ENCODE measurements at places on chromosomes 3 and 15.
A peak's percentile ranks its signal among the peaks of the same experiment; 100 is the strongest.

DNA sequence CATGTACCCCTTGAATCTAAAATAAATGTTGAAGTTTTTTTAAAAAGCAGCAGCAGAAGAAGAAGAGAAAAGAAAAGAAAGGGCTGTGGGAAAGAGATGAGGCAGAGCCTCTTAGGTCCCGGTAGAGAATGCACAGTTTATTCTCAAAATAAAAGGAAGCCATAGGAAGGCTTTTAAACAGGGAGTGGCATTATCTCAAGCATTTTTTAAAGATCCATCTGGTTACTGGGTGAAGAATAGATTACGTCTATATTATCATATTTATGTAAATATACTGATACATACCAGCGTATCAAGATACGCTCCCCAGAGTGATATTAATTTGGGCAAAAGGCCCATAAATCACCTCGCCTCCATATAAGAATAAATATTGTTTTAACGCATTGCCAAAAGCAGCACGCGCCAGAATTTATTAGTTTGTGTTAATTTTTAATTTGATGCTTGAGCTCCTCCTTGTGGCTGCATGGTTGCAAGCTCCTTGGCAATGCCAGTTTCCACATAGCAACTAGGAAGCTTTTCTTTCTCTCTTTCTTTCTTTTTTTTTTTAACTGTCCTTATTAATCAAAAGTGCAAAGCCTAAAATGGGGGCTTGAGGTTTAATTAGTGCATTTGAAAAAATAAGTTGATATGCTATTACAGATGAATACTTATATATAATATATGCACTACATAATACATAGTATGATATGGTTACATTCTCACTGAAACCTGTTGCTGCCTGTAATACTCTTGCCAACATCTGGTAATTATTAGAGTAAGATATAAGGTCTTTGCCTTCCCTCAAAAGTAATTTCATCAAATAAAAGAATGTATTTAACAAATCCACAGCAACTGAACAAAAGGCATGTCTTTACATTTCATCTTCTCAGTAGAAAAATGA is 242.8 kb upstream of the UBE2E2 start:
- peak; percentile 3 for DNase-seq

DNA sequence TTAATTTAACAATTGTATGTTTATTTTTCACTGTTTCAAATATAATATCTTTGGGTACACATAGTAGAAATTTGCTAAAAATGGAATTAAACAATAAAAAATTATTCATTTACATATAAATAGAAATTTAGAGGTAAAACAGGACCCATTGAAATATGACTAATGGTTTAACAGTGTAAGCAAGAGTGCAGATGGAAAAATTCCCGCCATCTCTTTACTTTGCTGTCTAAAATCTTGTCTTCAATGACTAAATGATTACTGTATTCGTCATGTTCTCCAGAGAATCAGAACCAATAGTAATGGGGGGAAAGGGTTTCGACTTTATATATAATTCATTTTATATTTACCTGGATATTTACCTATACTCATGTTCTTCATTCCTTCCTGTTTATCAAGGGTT is 163.1 kb downstream of the IL1RAP start:
- DNase-seq, result no peak

- no peak for DNase-seq
These were observed 116.9 kb upstream of the LRRFIP2 start for GRCh38 chr3:37291275-37291700.

DNA sequence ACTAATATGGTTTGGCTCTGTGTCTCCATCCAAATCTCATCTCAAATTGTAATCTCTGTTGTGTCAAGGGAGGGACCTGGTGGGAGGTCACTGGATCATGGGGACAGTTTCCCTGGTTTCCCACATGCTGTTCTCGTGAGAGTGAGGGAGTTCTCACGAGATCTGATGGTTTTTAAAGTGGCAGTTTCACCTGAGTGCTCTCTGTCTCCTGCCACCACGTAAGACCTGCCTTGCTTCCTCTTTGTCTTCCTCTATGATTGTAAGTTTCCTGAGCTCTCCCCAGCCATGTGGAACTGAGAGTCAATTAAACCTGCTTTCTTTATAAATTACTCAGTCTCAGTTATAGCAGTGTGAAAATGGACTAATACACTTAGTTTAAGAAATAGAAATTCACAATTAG is 228.9 kb downstream of the CD47 start:
- no peak for DNase-seq

GRCh38 chr3:129295286-129295685 is 16.6 kb downstream of the HMCES start:
- no peak for DNase-seq

GRCh38 chr3:120028271-120029047 is 65.8 kb downstream of the GSK3B start:
- DNase-seq, result no peak

- no peak for DNase-seq
These were observed 544.6 kb upstream of the NECTIN3 start for GRCh38 chr3:110526777-110527727.

- no peak for DNase-seq
These were observed 53.7 kb downstream of the PIK3CB start for GRCh38 chr3:138781012-138781470.

GRCh38 chr3:98971169-98971681 is 69.7 kb upstream of the DCBLD2 start:
- no peak for DNase-seq

DNA sequence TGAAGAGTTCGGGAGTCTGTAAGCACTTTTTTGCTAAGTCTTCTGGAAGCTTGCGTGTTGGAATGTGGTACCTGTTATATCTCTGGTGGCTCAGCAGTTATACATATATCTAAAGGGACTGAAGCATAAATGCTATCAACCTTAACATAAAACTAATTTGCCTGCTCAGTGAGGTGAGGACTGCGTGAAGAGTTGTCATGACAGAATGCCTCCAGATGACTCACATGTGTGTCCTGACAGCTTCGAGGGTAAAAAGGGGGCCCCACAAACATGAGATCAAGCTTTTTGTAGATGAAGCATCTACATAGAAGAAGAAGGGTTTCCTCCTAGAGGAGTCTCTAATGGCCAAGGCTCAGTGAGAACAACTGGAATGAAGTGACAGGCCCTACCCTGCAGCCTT is 88.8 kb upstream of the C3orf80 start:
- no peak for DNase-seq

GRCh38 chr15:78461171-78461888 is 23.3 kb downstream of the IREB2 start:
- DNase-seq, result no peak

- DNase-seq, result no peak
These were observed 80.2 kb downstream of the BFSP2 start for GRCh38 chr3:133479895-133480669.

DNA sequence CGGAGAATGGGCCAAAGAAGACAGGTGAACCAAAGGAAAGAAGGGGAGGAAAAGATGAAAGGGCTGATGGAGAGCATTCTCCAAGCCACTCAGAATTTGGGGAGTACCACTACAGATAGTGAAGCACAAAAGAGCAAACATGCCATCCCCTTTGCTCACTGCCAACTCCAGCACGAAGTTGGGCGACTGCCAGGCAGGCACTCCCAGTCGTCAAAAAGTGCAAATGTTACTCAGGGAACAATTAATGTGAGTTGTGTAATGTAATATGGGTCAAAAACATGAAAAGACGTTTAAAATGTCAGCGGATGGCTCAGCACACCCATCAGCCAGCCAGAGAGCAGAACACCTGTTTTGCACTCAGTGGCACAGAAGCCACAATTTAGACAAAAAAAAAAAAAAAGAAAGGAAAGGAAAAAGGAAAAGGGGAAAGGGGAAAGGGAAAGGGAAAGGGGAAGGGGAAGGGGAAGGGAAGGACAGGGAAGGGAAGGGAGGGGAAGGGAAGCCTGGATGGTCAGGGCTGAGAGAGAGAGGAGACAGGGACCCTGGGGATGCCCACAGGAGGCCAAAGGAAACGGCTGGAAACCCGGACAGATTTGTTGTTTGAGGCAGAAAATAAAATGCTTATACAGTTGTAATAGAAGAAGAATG is 82.7 kb downstream of the COL8A1 start:
- DNase-seq, result peak; percentile 21

GRCh38 chr3:156579427-156579851 is 24.5 kb upstream of the SSR3 start:
- no peak for DNase-seq

DNA sequence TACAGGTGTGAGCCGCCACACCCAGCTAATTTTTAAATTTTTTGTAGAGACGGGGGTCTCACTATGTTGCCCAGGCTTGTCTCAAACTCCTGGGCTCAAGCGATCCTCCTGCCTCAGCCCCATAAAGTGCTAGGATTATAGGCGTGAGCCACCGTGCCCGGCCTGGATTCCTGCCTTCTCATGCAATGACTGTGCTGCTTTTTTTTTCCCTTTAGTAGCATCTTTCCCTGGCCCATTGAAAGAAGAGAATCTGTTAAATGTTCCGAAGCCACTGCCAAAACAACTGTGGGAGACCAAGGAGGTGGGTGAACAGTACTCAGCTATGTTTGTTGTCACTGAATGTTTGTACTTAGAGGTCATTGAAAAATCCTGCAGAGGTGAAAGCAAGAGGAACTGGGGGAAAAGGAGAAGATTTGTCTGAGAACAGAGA is 88.0 kb downstream of the CRTC3 start:
- DNase-seq, result no peak

GRCh38 chr3:119642746-119643473 is 17.5 kb downstream of the POPDC2 start:
- DNase-seq, result no peak

GRCh38 chr15:82789491-82789890 is 16.4 kb downstream of the FSD2 start:
- DNase-seq, result no peak

DNA sequence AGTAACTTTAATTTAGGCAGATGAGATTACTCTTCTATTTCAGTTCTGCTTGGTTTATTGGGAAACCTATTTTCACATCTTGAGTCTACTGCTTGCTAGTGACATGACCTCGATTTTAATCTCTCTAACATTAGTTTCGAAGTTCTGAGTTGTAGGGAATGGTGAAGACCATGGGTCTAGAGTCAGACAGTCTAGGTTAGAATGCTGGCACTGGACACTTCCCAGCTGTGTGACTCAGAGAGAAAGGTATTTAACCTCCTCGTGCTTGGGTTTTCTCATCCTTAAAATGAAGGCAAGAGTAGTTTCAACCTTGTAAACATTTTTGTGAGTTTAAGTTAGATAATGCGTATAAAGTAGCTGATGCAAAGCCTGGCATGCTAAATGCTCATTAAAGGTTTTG is 422.1 kb downstream of the GRM7 start:
- no peak for DNase-seq

GRCh38 chr3:52440671-52441070 is 4.2 kb downstream of the SEMA3G start:
- DNase-seq, result no peak

GRCh38 chr15:35168464-35168863 is 83.4 kb upstream of the NANOGP8 start:
- no peak for DNase-seq

DNA sequence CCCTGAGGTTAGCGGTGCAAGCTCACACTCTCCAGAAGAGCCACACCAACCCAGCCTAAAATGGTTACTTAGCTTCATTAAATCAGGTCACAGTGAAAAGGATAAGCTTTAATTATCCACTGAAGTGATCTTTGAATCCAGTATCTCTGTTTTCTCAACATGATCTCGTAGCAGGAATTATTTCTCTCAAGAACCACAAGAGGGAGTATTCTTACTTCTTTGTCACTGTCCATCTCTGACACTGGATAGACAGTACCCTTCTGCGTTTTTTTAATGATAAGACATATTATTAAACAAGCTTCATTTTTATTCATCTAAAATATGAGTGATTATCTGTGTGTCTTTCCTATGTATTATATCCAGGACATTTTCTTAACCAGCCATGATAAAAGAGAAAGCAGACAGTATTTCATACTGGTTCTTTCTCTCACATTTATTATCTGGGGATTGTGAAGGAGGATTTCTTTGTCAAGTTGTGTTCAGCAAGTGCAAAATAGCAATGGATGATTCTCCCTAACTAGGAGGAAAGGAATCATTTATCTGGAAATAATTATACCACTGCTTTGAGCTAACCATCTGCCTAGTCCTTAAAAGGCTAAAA is 105.4 kb upstream of the CCDC54 start:
- no peak for DNase-seq

DNA sequence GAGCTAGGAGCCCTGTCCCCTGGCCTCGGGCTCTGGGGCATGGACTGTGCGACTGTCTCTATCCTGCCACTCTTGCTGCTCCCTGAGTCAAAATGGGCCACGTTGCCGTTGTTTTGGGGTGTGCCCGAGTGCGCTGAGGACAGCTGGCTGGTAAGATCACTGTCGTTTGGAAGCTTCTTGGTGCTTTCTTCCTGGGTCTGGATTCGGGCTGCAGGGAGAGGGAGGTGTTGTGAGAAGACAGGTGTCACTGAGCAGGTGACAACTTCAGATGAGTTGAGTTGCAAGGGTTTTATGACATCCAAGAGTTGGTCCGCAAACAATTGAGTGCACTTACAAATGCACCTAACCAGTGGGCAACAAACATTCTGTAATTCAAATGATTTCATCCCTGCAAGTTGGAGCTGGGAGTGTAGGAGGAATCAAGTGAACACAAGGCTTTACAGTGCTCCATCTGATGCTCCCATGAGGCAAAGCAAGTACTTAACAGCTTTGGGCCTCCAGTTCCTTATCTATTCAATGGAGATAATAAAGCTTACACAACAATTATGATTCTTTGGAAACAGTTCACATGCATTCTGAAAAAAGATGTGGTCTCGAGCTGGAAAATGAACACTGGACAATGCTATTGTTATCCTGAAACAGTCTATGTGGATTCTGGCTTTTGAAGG is 11.0 kb upstream of the STARD5 start:
- DNase-seq, result no peak

DNA sequence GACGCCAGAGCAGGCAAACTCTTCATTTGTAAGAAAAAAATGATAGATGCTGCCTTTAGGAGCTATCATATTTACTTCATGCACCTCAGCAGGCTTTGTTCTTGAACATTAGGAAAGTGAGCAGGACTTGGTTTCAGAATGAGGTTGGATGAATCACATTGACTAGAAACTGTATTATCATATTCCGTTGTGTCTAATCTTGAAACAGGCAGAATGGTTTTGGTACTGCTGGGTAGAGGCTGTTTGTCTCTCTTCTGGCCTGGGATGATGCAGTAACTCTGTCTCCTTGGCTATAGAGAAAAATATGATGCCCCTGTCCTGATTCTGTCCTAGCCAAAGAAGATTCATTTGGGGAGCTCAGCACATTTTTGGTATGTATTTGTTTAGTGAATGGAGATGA is 344.2 kb upstream of the GRM7 start:
- no peak for DNase-seq

DNA sequence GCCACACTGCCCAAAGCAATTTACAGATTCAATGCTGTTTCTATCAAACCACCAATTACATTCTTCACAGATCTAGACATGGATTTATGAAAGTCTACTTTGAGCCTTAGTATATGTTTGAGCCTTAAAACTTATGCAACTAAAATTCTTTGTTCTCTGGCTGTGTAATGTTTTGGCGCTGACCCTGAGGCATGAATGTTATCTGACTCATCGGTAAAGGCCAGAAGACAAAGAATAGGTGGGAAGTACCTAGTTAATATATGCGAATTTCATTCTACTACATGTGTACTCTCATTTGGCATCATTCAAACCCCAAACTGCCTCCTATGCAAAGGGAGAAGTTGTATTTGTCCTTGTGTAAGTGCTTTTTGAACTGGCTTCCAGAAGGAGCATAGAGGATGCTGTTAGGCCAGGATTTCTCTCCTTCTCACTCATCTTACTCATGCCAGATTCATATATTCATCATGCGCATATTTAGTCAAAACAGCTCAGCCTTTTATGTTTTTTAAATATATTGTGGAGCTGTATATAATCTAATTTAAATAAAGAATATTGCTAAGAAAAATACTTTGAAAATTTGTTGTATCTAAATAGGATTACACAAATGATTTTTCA is 204.2 kb downstream of the NFKBIZ start:
- DNase-seq, result no peak

- no peak for DNase-seq
These were observed 17.4 kb downstream of the H1-8 start for GRCh38 chr3:129560269-129560787.

All from NCI-H1092 (cell line).